ENCODE measurements at places on chromosomes 1 and 21. TPM values are rescaled to one million over a fixed set of nuclear protein-coding genes. Genes with fewer than 3 reads are reported as not detected.

The REN gene
- total RNA-seq, result not detected

The RHEX gene
- total RNA-seq, result 0.55 TPM

GRCh38 chr1:61491497-61491896 is 233.4 kb downstream of the TM2D1 start:
- DNase-seq, result no peak

DNA sequence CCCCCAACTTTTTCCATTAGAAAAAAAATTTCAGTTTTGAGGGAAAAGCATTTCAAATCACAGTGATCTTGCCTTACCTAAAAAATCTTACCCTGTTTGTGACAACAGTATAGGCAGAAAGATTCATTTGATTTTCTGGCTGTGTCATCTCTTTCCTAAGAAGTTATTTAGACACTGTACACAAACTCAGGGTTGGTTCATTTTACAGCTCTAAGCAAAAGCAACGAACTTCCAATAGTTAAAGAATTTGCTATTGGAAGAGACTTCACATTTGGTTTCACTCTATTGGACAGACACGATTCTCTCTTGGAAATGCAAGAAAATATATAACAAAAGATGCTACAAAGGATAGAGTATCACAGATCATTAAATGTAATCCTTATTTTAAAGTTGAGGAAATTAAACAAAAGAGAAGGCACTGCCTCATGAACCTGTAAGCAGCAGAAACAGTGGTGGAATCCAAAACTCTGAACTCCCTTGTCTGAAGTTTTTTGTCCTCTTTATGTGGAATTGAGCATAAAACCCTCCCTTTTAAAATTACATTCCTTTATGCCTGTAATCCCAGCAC is 20.8 kb downstream of the EYA3 start:
- no peak for DNase-seq

DNA sequence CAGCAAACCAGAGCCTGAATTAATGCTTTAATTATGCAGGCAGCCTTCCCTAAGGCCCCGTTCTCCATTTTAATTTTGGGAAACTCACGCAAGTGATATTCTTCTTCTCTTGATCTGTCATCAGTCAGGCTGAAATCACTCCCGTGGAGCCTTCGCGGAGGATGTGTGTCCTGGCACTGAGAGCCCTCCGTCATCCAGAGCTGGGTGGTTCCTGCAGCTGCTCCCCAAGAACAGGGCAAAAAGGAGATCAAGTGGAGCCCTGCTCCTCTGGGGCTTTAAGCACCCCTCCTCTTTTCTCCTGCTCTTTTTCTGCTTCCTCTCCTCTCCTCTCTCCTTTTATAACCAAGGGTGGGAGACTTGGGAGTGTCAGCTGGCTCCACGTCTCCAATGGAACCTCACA is 133.2 kb upstream of the CACNA1E start:
- no peak for DNase-seq

GRCh38 chr1:109396871-109397580 is 692 bp downstream of the SORT1 start:
- DNase-seq, result peak; percentile 10

- no peak for DNase-seq
Observed at GRCh38 chr1:231808990-231809389, 182.4 kb downstream of the DISC1 start.

Measured in CD4-positive, alpha-beta memory T cell (primary cell).